ENCODE measurements at places on chromosomes 1 and 21.

DNA sequence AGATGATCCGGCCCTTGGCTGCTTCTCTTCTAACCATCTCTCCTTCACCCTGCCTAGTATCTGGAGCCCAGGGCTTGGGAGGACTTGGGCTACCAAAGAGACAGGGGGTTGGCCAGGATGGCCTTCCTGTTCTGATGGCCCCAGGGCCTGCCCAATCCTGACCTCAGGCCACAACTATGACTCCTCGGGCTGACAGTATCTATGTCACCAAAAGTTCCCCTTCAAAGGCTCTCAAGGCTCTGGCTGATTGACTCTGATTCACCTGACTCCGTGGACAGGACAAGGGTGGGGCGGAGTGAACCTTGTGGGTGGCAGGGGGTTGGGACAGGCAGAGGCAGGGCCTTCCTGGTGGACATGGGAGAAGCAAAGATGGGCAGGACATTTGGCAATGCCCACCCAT is 12.7 kb downstream of the MEF2D start:
- no peak for DNase-seq

- no peak for DNase-seq
These were observed 380.9 kb upstream of the PTBP2 start for GRCh38 chr1:96340686-96341085.

DNA sequence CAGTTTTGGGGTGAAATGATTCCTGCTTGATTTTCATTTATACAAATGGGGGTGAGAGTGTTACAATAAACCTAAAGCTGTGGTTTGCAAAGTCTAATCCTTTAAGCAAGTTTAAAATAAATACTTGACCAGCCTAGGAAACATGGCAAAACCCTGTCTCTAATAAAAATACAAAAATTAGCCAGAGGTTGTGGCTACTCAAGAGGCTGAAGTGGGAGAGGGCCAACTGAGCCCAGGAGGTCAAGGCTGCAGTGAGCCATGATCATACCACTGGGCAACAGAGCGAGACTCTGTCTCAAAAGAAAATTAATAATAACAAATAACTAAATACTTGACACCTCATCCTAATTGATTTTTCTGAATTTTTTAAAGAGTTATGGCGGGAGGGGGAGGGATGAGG is 110.8 kb downstream of the EIF4G3 start:
- no peak for DNase-seq

DNA sequence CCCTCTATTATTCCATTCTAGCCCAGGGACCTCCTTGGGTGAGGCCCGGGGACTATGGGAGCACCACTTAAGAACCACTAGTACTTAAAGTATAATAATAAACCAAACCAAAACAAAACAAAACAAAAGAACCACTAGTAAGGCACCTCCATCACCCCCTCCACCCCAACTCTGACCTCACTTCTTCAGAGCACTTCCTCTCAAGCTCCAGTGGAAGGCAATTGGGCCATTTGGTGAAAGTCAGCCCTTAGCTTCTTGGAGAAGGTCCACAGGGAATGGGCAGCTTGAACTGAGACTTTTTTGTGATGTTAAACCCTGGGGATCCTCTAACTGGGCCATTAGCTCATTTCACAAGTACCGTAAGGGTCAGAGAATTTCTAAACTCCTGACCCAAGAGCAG is 237.3 kb downstream of the RHOU start:
- no peak for DNase-seq

- DNase-seq: no peak
These were observed 64.9 kb downstream of the MEF2D start for GRCh38 chr1:156435545-156436140.

- no peak for DNase-seq
These were observed 182.0 kb downstream of the DYRK1A start for GRCh38 chr21:37548521-37548981.

- DNase-seq: peak; percentile 6
These were observed 8.1 kb downstream of the TDRD5 start for GRCh38 chr1:179599623-179600249.

DNA sequence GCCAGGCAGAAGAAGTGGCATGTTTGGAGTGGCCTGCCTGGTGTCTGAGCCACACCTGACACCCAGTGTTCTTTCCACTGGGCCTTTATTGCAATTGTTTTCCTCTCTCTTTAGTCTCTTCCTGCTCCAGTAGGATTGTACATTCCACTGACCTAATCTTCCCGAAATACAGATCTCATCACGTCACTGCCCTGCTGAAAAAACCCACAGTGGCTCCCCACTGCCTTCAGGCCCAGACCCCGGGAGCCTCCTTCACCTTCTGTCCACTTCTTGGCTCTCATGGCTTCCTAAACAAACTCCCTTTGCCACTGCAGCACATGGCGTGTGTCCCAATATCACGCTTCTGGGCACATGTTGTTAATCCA is 25.3 kb upstream of the ATP5PO start:
- no peak for DNase-seq

DNA sequence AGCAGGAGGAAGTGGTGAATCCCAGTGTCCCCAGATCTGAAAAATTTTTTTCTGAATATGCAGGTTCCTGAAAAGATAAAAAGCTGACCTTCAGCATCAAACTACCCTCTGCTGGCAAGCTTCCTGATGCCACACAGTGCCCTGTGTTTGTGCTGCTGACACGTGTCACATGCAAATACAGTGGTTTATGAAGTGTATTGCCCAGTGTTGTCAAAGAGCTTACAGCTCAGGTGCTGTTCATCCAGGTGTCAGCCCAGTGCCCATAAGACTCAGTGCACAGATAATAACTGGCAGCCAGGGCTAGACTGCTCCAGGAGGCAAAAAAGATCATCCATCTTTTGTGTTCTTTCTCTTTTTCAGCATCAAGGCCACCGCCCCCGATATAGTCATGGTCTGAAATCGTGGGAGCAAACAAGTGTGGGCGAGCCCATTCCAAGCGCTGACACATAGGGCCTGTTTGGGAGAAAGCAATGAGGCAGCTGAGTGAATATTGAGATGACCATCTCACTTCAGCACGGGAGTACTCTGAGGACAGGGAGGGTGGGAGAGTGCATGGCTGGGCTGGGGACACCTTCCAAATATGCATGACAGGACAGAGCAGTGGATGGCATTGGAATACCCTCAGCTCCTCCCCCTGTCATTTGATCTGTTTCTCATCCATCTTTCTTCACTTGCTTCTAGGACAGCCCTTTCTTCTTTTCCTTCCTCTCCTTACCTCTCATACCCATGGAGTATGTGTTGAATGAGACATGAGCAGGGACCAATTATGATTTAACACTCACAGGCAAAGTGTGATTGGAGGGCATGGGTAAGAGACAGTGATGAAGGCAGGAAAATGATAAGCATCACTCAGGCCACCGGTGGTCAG is 6.4 kb upstream of the KCNK1 start:
- DNase-seq: no peak

DNA sequence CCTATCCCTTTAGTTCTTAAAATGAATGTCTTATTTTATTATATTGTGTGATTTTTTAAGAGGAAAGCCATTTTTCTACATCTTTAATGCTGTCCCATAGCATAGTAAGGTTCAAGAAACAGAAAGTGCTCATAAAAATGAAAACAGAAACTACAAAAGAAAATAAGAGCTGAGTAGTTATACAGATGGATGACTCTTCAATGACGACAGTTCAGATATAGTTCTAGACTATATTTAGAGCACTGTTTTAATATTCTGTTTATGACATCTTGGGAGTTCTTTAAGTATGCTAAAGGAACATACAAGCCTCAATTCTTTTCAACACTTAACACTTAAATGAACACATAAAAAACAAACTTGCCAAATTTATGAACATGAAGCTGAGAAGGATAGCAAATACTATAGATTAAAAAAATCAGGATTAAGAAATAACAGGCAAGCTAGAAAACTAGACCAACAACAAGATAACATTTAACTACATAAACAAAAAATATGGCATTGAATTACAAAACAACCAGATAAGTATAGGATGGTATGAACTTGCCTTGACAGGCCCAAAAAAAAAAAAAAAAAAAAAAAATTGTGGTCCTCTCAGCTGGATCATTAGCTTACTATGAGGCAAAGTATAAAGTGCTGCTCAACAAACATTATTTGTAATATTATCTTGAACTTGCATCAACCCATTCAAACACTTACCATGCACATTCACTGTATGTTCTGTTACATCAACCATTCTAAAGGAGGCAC is 87.9 kb downstream of the ZZZ3 start:
- DNase-seq: no peak

DNA sequence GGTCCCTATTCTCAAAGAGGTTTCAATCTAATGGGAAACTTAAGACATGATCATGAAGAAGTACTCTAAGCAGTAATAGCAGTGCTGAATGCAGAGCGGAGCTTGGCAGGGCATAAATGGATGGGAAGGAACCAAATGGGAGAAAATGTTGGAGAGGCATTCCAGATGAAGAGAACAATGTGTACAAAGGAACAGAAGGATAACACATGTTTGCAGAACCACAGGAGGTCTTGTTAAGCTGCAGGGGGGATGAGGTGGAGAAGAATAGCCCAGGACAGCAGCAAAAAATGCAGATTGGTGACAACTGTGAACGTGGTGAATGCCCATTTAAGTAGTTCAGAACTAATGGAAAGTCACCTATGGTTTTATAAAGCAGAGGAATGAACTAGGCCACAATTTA is 99.1 kb downstream of the ASTN1 start:
- DNase-seq: no peak

DNA sequence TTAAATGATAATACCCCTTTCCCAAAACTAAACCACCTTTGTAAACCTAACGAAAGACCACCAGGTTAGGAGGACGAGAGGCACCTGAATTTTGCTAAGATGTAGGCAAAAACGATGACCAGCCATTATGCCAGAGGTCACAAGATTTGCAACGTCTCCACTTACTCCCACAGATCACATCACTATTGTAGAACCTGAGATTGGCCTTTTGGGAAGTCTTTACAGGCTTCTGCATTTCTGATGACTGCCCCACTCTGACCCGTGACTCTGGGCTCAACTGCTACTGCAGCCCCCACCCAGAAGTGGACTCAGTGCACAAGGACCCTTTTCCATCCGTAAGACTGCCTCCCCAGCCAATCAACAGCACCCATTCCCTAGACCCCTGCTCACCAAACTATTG is 36.4 kb upstream of the COL6A2 start:
- DNase-seq: no peak

DNA sequence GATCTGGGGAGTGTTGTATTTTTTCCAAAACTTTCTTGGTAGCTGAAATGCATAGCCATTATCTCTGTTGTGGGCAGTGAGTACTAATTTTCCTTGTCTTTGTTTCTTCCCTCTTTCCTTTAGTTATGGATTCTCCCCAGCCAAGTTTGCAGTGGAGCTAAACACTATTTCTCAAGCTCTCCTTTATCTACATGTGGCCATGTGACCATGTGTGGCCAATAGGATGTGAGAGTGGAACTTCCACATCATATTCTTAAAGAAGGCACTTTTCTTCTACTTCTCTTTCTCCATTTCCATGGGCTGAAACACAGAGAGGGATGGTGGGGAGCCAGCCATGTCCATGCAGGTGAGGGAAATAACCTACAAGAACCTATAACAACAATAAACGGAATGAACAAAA is 230.8 kb downstream of the CTH start:
- DNase-seq: no peak

GRCh38 chr1:215776336-215776735 is 209.2 kb downstream of the KCTD3 start:
- DNase-seq: no peak

GRCh38 chr1:58283388-58284224 is 262.9 kb downstream of the OMA1 start:
- DNase-seq: no peak

DNA sequence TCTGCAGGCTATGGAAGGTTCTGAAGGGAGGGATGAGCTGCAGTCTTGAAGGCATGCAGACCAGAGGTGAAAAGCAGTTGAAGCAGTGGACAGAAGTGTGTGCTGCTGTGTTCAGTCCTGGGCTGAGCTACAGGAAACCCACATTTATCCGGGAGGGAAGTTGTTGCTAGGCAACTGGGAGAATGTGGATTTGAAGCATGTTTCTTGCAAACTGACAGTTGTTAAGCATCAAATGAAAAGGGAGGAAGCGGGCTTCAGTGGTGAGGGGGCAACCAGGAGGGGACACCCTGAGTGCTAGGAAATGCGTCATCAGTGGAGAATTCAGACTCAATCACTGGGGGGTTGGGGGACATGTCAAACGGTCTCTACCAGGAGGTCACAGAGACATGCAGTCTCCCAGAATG is 28.7 kb downstream of the ABCA4 start:
- DNase-seq: no peak

DNA sequence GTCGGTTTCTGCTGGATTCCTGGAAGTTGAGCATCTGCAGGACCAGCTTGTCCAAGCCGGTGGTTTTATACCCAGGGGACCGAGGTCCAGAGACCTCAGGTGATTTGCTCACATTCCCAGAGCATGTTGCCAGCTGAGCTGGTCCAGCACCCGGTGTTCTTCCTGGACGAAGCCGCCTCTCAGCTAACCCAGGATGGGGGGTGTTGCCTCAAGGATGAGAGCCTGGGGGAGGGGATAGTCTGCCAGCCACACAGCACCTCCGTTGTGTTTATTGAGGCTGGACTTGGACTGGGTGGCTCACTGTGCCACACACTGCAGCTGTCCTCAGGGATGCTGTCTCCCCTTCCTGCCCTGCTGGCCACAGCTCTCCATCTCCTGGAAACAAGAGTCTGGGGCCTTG is 1.5 kb downstream of the TMEM201 start:
- no peak for DNase-seq

DNA sequence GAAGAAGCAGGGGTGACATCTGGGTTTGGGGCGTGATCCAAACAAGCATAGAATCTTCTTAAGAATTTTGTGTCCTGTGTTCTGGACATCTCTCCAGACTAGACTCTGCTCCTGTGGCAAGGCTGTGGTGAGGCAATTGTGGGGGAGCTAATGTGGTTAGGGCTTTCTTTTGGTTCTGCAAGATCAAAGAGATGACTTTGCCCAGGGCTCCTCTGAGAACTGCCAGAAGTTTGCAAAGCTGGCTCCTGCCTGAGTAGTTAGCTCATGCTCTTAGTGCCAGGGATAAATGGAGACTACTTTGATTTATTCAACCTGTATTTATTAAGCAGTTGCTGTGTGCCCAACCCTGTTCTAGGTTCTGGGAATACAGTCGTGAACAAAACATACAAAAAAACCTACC is 34.0 kb upstream of the CRNN start:
- no peak for DNase-seq

- DNase-seq: no peak
These were observed 15.5 kb downstream of the CAMTA1 start for GRCh38 chr1:6800745-6801144.

- DNase-seq: no peak
These were observed 10.9 kb downstream of the S100PBP start for GRCh38 chr1:32828341-32828740.

GRCh38 chr1:45769261-45769932 is 18.9 kb upstream of the IPP start:
- no peak for DNase-seq

DNA sequence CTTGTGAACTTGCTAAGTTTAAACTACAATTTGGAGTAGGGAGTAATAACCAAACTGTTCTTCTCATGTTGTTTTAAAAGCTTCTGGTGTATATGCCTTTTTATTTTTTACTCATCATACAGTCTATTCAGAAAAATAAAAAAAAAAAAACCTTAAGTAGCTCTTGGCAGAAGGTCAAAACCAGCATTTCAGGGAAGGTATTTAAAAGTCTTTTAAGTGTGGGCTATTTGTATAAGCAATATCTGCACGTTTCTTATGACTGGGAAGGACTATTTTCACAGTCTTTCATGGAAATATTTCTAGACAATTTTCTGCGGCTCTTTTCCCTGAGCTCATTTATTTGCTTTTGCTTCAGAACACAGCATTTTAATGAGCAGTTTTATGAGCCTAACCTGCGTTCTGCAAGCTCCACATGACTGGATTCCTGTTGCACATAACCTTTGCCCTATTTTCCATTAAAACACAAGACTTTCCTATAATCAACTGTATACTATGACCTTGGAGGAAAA is 60.9 kb upstream of the C1orf105 start:
- no peak for DNase-seq

Data from hematopoietic multipotent progenitor cell treated with erythropoietin and hydrocortisone succinate and interleukin-3 and kit ligand, for 17 days (in vitro differentiated cells).